ENCODE measurements at places on chromosomes 6 and 20.

GRCh38 chr6:71190809-71191208 lies 97.8 kb upstream of the OGFRL1 start:
- DNase-seq, result no peak

DNA sequence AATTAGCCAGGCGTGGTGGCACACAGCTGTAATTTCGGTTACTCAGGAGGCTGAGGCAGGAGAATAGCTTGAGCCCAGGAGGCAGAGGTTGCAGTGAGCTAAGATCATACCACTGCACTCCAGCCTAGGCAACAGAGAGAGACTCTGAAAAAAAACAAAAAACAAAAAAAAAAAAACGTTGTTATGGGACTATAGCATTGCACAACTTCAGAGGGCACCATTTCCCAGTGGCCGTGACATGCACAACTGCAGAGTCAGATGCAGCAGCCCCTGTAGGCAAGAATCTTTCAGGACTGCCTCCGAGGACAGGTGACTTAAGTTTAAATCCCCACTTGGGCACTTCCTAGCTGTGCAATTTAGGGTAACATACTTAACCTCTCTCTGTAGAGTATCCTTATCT lies 64.0 kb downstream of the ZNF217 start:
- no peak for DNase-seq

GRCh38 chr6:101539510-101540245 lies 146.2 kb downstream of the GRIK2 start:
- DNase-seq, result no peak

GRCh38 chr6:34284563-34285447 lies 36.0 kb upstream of the SMIM29 start:
- DNase-seq, result no peak

GRCh38 chr6:63307581-63308246 lies 12.1 kb downstream of the LGSN start:
- no peak for DNase-seq

- no peak for DNase-seq
These were observed 4.2 kb downstream of the ADTRP start for GRCh38 chr6:11774426-11774825.

DNA sequence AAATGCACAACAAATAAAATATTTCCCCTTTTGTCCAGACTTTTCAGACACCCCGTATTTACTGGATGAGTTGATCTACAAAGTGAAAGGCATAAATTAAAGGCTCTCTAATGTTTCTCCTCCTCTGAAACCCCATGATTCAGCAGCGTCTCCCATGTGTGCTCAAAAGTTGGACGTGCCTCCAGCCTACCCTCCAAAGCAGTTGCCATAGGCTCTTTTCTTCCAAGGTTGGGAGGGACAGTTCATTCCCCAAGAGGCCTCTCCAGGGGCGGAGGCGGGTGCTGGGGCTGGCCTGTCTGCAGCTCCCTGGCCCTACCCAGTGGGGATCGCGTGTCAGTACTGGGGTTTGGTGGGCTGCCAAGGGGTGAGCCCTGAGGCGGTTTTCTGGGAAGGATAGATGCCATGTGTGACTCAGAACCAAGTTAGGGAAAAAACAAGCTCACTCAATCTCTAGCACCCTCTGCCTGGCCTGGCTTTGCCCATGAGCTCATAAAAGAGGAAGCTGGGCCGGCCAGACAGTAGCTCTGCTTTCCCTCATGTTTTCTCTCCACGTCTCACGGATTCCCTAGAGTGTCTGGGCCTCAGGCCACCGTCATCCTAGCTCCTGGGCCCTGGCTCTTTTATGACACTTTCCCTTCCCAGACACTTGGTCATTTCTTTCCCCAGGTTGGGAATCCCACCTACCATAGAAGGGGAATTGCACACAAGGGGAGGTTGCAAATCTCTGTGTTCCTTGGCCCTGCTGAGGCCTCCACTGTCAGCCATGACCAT lies 8.0 kb upstream of the IER3 start:
- no peak for DNase-seq

DNA sequence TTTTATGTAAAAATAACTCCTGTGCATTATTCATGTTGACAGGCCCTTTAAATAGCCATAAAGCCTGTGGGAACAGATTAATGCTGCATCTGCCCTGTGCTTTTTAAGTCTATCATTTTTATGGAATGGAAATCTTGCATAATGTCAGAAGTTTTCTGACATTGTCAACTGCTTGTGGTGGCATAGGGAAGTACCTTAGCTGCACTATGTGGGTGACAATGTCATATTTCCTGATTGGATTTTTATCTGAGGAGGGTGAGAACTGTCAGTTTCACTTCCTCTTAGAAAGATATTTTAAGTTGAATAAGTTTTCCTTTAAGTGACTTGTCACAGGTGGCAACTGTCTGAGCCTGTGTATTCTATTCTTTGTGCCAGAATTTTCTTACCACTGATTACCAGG lies 267.9 kb downstream of the PLCB1 start:
- no peak for DNase-seq

DNA sequence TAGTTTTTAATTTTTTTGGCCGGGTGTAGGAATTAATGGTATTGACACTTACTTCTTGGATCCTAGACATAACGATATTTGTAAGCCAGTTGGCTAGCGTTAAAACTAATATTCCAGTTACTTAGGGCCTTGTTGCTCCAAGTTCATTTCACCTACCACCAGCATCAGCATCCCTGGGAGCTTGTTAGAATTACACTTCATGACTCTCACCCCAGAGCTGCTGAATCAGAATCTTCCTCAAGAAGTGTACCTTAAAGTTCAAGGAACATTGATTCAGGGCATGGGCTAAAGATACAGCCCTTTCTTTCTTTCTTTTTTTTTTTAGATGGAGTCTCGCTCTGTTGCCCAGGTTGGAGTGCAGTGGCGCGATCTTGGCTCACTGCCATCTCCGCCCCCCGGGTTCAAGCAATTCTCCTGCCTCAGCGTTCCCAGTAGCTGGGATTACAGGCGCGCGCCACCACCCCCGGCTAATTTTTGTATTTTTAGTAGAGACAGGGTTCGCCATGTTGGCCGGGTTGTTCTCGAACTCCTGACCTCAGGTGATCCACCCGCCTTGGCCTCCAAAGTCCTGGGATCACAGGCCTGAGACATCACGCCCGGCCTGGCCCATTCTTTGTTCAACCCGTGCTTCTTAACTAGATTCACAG lies 1.1 kb downstream of the SLX4IP start:
- DNase-seq, result no peak

GRCh38 chr20:44460795-44461141 lies 14.9 kb upstream of the TTPAL start:
- peak; percentile 38 for DNase-seq

GRCh38 chr20:13396022-13396421 lies 174.9 kb downstream of the ISM1 start:
- DNase-seq, result no peak

DNA sequence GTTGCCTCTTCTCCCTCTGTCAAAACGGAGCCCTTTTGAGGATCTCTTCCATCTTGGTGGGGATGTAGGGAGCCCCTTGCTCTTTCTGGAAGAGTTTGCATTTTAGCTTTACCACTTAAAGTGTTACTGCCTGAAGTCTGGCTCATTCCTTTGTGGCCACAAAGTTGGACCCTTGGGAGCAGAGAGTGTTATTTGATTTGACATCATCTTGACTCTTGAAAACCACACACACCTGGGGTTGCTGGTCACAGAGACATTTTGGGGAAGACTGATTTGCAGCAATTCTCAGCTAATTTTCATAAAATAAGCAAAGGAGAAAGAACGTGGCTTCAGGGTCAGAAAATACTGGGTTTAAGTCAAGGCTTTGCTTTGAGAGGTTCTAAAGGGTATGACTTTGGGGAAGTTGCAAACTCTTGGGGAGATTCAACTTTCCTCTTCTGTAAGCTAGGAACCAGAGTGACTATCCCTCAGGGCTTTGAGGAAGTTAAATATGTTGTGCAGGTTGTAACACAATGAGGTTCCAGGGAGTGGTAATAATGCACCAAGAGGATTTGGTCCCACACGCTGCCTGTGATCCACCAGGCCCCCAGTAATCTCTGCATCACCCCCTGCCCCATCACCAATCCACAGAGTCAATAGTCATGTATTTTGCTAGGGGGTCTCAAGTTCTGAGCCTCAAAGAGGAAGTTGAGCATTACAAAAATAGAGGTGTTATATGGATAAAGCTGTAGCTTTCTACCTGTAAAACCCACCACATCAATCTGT lies 141.6 kb upstream of the SLC24A3 start:
- no peak for DNase-seq

DNA sequence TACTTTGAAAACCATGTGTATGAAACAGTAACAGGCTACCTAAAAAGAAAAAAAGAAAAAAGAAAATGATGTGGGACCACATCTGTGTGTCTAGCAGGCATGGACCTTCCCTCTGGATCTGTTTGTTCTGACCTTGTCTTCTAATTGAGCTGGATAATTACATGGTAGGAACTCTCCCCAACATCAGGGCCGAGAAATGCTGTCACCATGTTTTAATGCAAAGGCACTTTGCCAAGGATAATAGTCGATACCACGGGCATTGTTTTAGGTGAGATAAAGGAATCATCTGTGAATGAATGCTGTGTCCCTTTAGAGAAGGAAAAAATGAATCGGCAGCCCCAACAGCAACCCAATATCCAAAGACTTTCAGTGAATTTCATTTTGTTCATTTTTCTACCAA lies 149.1 kb downstream of the ZDHHC14 start:
- no peak for DNase-seq

DNA sequence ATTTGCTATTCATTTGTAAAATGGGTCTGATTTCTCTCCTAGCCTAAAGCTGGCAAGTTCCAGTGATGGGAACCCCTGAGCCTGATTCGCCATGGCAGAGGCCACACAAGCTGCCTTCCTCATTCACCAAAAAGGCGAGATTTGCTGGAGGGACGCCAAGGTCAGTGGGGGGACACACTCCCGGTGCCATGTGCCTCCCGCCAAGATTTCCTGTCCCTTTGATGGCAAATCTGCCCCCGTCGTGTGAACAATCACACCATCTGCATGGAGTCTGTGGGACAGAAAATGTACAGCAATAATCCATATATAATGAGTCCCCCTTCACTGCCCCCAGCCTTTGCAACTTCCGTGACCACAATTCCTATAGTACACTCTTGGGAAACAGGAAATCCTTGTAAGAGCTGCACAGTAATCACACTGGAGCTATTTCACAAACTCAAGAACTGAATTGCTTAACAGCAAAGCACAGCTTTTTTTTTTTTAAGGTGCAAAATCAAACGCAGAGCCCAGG lies 15.7 kb upstream of the IGF2R start:
- no peak for DNase-seq

GRCh38 chr20:5810800-5811422 lies 60.7 kb downstream of the SHLD1 start:
- DNase-seq, result no peak

GRCh38 chr6:135576055-135576454 lies 78.5 kb upstream of the AHI1 start:
- no peak for DNase-seq

GRCh38 chr6:15421945-15422733 lies 176.3 kb downstream of the JARID2 start:
- no peak for DNase-seq

DNA sequence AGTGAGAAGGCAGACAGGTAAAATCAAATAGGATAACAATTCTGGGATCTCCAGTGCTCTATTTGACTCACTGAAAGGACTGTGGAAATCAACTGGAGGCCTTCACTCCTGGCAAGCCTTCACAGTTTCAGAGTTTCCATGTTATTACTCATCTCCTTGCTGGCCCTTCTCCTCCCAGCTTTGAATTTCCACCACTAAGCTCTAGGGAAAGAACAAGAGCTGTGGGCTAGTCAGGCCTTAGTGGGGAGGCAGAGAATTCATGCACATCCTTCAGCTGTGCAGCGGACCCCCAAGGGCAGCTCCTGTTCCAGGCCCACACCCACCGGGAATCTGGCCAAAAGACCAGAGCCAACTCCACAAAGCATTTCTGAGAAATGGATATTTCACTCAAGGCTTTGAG lies 26.0 kb downstream of the MYLIP start:
- DNase-seq, result no peak

DNA sequence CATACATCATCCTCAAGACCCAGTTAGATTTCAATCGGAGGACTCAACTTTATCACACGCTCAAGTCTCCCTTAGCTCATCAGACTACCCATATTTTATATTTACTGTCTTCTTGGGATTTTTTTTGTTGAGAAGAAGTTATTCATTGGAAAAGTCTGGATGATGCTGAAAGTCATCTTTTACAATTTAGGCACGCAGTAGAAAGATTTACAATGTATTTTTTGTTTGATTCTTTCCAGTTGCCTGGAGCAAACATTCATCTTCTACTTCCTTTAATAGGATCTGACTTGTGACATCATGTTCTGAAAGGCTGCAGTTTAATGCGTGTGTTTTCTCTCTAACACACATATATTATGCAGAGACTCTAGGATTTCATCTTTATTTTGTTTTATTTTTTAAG lies 235.7 kb downstream of the DOK5 start:
- DNase-seq, result no peak

DNA sequence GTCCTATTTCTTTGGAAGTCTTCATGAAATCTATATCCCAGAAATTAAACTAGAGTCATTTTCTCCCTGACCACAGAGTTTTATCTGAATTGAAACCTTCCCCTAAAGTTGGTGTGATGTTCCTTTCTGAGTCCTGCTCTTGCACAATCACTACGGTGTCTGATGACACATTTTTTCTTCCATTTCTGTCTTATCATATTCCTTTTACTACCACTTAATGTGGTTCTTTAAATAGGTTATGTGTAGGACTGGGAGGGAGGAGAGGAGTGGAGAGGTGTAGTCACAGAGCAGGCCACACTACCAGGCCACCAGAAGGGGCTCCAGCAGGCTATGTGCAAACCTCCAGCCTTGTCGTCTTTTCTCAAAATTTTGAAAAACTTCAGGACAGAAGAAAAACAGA lies 39.7 kb upstream of the ATXN1 start:
- DNase-seq, result no peak

DNA sequence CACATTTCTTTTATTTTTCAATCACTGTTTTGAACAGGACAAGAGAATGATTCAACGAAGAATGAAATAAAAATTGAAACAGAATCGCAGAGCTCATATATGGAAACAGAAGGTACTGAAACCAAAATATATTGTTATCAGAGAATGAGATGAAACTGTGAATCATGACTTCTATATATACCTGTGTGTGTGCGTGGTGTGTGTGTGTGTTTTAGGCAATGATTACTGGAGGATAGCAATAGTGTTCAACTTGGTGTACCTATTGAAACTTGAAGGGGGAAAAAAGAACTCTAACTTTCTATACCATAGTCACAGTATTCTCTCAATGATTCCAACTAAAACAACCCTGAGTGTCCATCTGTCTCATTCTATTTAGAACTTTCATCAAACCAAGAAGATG lies 586.6 kb downstream of the KIF16B start:
- DNase-seq, result no peak

DNA sequence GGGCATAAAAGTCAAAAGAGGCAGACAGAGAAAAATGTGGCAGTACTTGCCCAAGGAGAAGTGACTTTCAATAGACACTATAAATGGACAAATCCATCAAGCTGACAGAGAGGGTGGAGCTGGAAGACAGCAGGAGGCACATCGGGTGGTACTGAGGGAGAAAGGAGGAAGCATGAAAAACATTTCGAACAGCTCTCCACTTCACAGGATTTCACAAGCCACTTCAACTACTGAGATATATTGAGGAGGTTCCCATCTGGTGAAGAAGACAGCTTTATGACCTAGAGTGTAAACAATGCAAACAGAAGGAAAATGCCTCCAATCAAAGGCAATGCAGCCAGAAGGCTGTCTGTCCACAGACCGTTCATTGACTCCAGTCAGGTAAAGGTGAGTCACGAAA lies 259.4 kb upstream of the ECI2 start:
- no peak for DNase-seq

GRCh38 chr20:44488551-44488950 lies 12.9 kb downstream of the TTPAL start:
- DNase-seq, result no peak

- no peak for DNase-seq
These were observed 37.5 kb upstream of the KLHL31 start for GRCh38 chr6:53703047-53703446.

Measured in NCI-H2081 treated with DMSO at 0.1 percent for 48 hours (cell line).